Muscle of leg (tissue), 16 donors: ENCODE measurements at places on chromosomes 7 and 10.

- DNase-seq, result peak; percentile 82
These were observed 97.7 kb downstream of the SH3PXD2A start for GRCh38 chr10:103757531-103758293.

- DNase-seq, result no peak
These were observed 4.5 kb downstream of the GPRIN2 start for GRCh38 chr10:46551701-46552525.

GRCh38 chr7:136870866-136871487 is 2.5 kb downstream of the CHRM2 start:
- peak; percentile 4 for DNase-seq

- DNase-seq, result no peak
These were observed 63.3 kb upstream of the CHST15 start for GRCh38 chr10:124156524-124157260.

DNA sequence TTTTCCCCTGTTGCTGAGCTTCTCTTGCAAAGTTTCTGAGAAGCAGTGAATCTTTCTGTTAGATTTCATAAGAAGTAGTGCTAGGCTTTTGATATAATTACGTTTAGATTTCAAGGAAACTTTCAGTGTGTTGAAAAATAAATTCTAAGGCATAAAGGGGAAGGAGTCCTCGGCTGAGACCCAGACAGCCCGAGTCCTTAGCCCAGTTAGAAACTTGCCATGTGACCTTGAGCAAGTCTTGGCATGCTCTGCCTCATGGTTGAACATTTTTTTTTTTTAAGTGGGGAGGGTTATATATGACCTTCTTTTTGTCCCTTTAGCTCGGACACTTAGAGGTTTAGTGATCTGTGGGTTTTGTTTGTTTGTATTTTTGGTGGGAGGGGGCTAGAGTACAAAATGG is 117.5 kb downstream of the TCF7L2 start:
- DNase-seq, result no peak

DNA sequence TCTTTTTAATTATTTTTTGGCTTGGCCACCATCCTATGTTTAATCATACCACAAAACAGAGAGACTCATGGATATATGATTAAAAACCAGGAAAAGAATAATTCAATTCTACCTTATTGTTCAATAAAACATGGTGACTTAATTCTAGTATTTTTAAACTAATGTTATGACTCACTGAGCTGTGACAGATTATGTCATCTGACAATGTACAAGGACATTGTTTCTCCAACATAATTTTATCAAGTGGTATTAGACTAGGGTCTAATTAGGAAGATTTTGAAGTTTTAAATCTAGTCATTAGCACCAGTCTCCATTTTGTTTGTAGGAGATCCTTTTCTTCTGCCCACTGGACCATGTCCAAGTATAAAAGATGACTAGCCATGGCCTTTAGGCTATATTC is 199.3 kb upstream of the MDFIC start:
- DNase-seq, result no peak

DNA sequence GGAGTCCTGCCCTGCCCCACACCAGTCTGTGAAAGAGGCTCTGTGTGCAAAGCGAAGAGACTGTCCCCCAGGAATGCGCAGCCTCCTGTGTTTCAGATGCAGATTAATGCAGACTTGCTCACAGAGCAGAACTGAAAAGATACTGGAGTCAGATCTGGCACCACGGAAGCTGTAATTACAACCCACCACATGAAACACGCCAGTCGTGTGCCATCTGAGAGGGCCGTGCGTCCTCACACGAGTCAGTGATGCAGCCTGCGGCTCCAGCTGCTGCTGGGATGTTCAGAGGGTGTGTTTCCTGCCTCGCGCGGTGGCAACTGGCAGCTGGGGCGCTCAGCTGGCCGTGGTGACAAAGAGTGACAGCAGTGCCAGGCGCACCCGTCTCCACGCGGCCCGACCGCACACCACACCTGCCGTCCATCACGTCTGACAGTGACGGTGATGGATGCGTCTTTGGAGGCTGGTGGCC is 50.0 kb downstream of the NKX6-2 start:
- no peak for DNase-seq

DNA sequence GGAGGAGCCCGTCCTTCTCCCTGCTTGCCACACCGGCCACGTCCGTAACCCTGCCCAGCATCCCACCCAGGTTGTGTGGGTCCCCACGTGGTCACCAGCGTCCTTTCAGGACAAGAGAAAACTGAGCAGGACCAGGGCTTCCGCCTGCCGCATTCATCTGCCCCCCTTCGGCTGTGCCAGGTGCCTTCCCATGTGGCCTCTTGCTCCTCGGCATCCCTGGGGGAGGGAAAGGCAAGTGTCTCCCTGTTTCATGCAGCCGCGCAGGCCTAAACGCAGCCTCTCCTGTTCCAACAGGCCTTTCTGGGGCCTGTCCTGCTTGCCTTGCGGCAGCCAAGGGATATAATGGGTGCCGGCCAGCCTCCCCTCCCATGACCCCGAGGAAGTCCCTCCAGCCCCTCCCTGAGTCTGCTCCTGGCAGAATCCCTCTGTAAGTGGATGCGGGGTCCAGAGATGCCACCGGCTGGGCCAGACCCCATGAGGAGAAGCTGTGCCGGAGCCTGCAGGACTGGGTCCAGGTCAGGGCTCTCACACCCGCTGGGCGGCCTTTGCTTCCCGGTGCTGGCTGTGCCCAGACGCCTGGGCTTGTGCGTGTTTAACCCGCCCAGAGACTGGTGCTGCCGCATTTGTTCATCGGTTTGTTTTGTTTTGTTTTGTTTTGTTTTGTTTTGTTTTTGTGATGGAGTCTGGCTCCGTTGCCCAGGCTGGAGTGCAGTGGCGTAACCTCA is 23.1 kb downstream of the SHH start:
- no peak for DNase-seq

- DNase-seq, result no peak
These were observed 1159.5 kb downstream of the CNTNAP2 start for GRCh38 chr7:147276106-147276505.

DNA sequence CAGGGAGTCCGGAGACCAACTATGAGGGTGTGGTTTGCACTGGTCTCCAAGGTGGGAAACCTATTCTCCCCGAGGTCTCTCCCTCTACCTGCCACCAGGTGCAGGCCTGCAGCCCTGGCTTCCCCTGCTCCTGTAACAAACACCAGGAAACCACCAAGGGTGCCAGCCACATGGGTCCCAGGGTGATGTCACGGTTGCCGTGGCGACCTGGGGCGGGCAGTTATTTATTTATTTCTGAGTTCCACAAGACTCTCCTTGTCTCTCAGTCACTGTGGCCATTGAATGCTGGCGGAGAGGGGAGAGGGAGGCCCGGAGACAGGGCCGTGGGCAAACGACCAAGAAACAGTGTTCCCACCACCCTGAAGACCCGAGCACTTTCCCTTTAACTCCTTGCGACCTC is 27.0 kb downstream of the MMD2 start:
- peak; percentile 16 for DNase-seq

DNA sequence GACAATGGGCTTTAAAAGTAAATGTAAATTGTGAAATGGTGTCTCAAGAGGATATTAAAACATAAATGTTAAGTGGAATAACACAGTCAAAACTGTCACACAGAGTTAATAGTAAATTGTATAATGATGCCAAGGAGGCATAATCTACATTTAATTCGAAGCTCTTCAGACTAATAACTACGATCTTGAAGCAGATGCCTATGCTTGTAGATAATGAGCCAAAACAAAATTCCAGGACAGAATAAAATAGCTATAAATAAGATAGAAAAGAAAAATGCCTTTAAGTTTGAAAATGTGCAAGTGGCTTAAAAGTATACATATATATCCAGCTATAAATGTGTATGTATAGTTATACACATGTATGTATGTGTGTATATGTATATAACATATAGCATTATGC is 17.5 kb downstream of the TWIST1 start:
- DNase-seq, result no peak

DNA sequence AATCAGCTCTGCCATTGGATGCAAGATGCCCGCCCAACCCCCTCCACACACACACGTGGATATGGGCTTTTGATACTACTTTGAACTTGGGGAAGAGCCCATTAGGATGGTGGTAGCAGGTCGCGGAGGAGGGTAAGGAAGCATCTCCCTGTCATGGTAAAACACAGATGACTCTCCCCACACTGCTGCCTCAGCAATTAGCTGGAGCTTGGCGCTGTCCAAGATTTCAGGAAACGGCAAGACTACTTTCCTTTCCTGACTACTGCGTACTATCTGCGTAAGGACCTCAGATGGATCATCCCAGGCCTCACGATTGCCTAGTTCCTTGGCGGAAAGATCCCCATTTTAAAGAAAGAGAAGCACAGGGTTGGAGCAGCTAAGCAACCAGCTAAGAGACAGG is 134.3 kb downstream of the C10orf90 start:
- DNase-seq, result peak; percentile 56

GRCh38 chr10:18378766-18379165 is 238.5 kb downstream of the CACNB2 start:
- DNase-seq, result peak; percentile 27
